MCF 10A (cell line): ENCODE measurements at places on chromosomes 4 and X. TPM values are rescaled to one million over a fixed set of nuclear protein-coding genes. Genes with fewer than 3 reads are reported as not detected.

GRCh38 chr4:138003248-138003647 lies 238.9 kb downstream of the SLC7A11 start:
- H3K27ac ChIP-seq = no peak overlapping the region
- H3K4me3 ChIP-seq = no peak overlapping the region

DNA sequence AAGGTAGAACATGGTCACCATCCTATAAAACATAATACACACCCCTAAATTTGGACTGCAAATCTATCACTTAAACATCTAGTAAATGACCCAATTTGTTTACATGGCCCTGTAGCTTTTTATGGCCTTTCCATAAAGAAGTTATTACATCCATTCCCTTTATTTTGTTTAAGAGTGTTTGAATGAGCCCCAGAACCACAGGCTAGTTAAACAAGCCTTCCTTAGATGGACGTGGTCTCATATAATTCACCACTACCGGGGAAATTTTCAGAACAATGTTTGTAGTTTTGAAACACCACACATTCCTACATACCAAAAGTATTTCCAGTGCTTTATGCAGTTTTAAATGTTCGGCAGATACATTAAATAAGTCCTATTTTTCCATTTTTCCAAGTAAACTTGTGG lies 12.3 kb downstream of the PDGFC start:
- H3K4me3 ChIP-seq = no peak overlapping the region
- H3K27ac ChIP-seq = peak overlapping the region; percentile 50
- peaks cover 5% of the 10 kb centered on the region for H3K36me3 ChIP-seq
- H3K4me1 ChIP-seq = peaks cover 52% of the 10 kb centered on the region
- no peak for DNase-seq
- H3K27me3 ChIP-seq = no peaks in the 10 kb centered on the region

DNA sequence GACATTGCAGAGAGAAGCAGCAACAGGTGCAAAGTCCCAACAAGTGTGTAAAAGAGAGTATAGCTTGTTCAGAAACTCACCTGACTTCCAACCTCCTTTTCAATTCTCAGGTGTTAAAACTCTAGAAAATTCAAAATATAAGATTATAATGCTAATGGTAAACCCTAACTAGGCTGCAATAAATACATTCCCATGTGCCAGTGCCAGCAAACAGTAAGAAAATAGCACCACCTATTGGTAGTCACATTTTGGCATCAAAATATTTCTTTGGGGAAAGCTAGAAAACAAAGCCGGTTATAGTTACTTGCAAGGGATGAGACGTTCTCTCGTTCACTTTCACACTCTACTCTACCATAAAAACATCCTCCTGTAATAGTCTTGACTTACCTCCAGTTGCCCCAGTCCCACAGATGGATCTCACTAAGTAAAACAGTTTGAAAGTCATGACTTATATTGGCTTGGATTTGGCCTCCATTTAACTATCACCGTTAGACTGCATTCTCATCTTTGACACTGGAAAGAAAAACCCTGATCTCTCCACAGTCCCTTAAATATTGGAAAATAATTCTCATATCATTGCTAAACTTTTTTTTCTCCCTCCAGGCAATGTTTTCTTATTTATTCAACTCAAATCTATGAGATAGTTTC lies 9.6 kb downstream of the BMP3 start:
- H3K27ac ChIP-seq = no peak overlapping the region
- no peak overlapping the region for H3K4me3 ChIP-seq
- peaks cover 27% of the 10 kb centered on the region for H3K4me1 ChIP-seq
- peak; percentile 60 for DNase-seq
- H3K36me3 ChIP-seq = no peaks in the 10 kb centered on the region

GRCh38 chr4:67785528-67785927 lies 31.3 kb upstream of the GNRHR start:
- H3K4me3 ChIP-seq = no peak overlapping the region
- no peaks in the 10 kb centered on the region for H3K4me1 ChIP-seq
- no peaks in the 10 kb centered on the region for H3K27me3 ChIP-seq
- no peaks in the 10 kb centered on the region for H3K36me3 ChIP-seq
- DNase-seq = no peak

- peak; percentile 41 for DNase-seq
- H3K4me3 ChIP-seq = peak overlapping the region; percentile 74
- H3K27me3 ChIP-seq = peaks cover 31% of the 10 kb centered on the region
- H3K27ac ChIP-seq = no peak overlapping the region
- H3K36me3 ChIP-seq = peaks cover 5% of the 10 kb centered on the region
Measured at GRCh38 chrX:118974908-118975671, 672 bp downstream of the LONRF3 start.

The GPC4 gene
- 1.4 and 1.9 TPM in 2 replicates for total RNA-seq

The ADRA2C gene
- 0.28 and 0.32 TPM in 2 replicates for total RNA-seq

The CDKL5 gene
- total RNA-seq = 8.2 and 8.3 TPM in 2 replicates

The MBNL3 gene
- 14.0 and 17.7 TPM in 2 replicates for total RNA-seq
